ENCODE measurements at places on chromosomes 11 and 22.

GRCh38 chr22:43342347-43343261 is 568 bp downstream of the SCUBE1 start:
- no peak for DNase-seq

GRCh38 chr11:20114588-20114987 is 45.7 kb downstream of the DBX1 start:
- no peak for DNase-seq

- peak; percentile 61 for DNase-seq
These were observed at the start of gene HTATIP2 for GRCh38 chr11:20363500-20364340. HTATIP2 (plus strand) TSS chr11:20363714; CDS start chr11:20364238, 524 bp downstream.

DNA sequence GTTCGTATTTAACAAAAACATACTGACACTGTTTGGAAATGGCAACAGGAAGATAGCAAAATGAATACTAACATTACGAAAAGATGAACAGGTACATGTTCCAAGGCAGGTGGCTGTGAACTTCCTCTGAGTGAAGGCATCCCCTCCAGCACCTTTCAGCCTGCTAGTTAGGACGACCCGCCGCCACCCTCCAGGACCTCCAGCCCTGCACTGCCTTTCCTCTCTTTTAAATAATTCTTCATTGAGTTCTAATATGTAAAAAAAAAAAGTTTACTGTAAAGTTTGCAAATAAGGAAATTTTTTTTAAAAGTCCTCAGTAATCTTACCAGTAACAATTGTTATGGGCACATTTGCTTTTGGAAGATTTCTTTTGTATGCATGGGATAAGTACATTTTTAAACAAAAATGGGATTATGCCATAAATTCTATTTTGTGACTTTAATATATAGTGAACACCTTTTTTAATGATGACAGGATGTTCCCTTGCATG is 6.0 kb downstream of the NEAT1 start:
- peak; percentile 65 for DNase-seq

- peak; percentile 72 for DNase-seq
These were observed at the start of gene PKNOX2 for GRCh38 chr11:125164422-125165110. PKNOX2 (plus strand) TSS chr11:125164751; CDS start chr11:125351306, 186,555 bp downstream.

Data from body of pancreas (tissue), 4 donors.